ENCODE measurements at places on chromosomes 16 and 17. TPM values are rescaled to one million over a fixed set of nuclear protein-coding genes. Genes with fewer than 3 reads are reported as not detected.

- H3K4me1 ChIP-seq, result peaks cover 28% of the 10 kb centered on the region
- DNase-seq, result no peak
- no peaks in the 10 kb centered on the region for H3K27me3 ChIP-seq
- H3K4me3 ChIP-seq, result no peak overlapping the region
- H3K27ac ChIP-seq, result no peak overlapping the region
These were observed 60.8 kb downstream of the WIPI1 start for GRCh38 chr17:68396226-68397107.

GRCh38 chr16:52535076-52535475 is 11.9 kb downstream of the TOX3 start:
- no peak overlapping the region for H3K4me3 ChIP-seq
- no peak for DNase-seq
- H3K36me3 ChIP-seq, result no peaks in the 10 kb centered on the region
- H3K4me1 ChIP-seq, result no peaks in the 10 kb centered on the region
- no peaks in the 10 kb centered on the region for H3K27me3 ChIP-seq

GRCh38 chr17:79991140-79991923 is 44.3 kb downstream of the TBC1D16 start:
- H3K27ac ChIP-seq, result no peak overlapping the region
- peak; percentile 72 for DNase-seq
- H3K36me3 ChIP-seq, result no peaks in the 10 kb centered on the region
- H3K4me3 ChIP-seq, result peak overlapping the region; percentile 81

DNA sequence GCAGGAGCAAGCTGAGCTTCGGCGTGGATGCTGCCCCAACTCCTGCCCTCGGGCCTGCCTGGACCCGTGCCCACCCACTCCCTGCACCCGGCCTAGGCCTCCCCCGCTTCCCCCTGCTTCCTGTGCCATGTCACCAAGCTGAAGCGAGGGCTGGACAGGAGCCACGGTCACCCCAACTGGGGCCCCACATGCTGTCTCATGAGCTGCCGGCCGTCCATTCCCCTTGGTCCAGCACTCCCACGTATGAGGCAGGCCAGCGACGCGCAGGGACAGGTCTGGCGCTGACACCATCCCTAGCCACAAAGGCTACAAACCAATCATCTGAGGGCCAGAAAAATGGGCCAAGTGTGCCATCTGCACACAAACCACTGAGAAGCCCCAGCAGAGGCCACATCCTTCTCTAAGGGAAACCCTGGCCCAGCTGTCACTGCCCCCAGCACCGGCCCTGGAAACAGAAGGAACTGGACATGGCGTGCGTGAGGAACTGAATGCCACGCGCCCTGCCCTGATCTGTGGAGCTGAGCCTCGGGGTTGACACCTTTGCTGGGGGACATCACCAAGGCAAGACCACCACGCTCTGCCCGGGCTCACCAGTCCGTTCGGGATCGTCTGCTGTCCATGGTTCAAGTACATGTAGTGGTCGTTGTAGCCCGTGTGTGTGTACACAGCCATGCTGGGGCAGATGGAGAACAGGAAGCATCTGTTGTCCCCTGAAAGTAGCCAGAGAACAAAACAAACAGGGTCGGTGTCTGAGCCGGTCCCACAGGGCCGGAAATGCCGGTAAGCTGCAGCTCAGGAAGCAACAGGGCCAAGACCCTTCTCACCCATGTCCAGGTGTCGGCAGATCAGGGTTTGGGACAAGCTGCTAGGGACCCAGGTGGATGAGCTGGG is 22.2 kb downstream of the MEAK7 start:
- no peak for DNase-seq
- H3K36me3 ChIP-seq, result peaks cover 47% of the 10 kb centered on the region
- no peaks in the 10 kb centered on the region for H3K27me3 ChIP-seq

- H3K27ac ChIP-seq, result no peak overlapping the region
- no peaks in the 10 kb centered on the region for H3K36me3 ChIP-seq
- no peaks in the 10 kb centered on the region for H3K4me1 ChIP-seq
- no peaks in the 10 kb centered on the region for H3K27me3 ChIP-seq
These were observed 373.4 kb downstream of the CNTNAP4 start for GRCh38 chr16:76650582-76650981.

- H3K27me3 ChIP-seq, result peaks cover 37% of the 10 kb centered on the region
- DNase-seq, result no peak
- H3K4me3 ChIP-seq, result peak overlapping the region; percentile 77
- peaks cover 8% of the 10 kb centered on the region for H3K4me1 ChIP-seq
- no peaks in the 10 kb centered on the region for H3K36me3 ChIP-seq
These were observed 59.8 kb upstream of the FBXO47 start for GRCh38 chr17:39026980-39027451.

DNA sequence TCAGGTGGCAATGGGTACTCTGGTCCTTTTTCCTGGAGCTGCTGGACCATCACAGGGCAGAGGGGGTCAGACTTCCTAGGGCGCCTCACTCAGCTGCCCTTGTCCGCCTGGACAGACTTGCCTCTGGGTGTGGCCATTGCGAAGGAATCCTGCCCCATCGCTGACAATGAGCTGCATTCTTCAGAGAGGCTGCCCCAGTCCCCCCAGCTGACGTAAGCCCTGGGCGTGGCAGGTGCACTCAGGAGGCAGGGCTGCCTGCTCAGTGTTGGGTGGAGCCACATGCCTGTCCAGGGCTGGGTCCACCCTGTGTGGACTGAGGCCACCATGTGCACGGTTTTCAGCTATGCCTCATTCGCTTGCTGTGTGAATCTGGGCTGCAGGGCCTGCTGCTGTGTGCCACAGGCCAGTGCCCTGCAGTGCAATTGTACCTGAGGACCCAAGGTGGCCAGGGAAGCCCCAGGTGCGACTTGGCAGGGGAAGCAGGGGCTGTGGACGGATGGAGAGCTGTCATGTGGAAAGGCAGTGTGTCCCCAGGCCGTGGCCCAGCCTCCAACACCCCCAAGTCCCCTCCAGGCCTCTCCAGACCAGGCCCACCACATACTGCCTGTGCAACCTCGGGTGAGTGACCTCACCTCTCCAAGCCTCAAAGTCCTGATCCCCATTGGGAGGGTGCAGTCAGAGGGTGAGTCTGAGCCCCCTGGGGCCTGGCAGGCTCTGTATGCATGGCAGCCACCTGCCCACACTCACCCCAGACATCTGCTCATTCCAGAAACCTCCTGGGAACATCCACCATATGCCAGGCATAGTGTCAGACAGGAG is 14.0 kb upstream of the MPRIP start:
- peaks cover 5% of the 10 kb centered on the region for H3K27me3 ChIP-seq
- H3K36me3 ChIP-seq, result no peaks in the 10 kb centered on the region
- H3K4me3 ChIP-seq, result no peak overlapping the region

DNA sequence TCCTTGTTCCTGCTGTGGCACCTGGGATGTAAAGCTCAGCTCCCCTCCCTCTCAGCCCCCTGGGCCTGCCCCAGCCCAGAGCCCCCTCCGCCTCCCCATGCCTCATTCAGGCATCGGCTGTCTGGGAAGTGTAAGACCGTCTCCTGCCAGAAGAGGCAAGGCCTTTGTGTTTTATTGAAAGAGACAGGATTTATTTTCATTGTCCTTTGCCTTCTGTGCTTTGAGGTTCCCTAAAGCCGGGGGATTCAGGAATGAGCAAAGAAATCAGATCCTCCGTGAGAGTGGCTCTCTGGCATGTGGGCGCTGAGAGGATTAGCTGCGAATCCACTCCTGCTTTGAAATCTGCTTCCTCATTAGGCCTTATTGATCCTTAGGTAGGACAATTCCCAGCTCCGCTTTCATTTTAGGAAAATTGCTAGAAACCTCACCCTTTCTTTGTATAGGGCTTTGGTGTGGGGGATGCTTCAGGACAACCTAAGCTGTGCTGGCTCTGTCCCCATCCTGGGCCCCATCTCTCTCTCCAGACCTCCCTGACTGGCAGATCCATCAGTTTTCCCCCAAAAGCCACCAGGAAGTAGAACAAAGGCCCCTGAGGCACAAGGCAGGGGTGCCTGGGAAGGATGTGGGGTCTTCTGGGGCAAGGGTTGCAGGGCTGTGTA is 211.5 kb upstream of the TNRC6C start:
- H3K27me3 ChIP-seq, result peaks cover 29% of the 10 kb centered on the region
- no peaks in the 10 kb centered on the region for H3K36me3 ChIP-seq
- no peaks in the 10 kb centered on the region for H3K4me1 ChIP-seq
- H3K27ac ChIP-seq, result no peak overlapping the region
- no peak overlapping the region for H3K4me3 ChIP-seq
- no peak for DNase-seq

Gene CIBAR2
- not detected for total RNA-seq

Gene GPR142
- not detected for total RNA-seq
